SHP77 treated with DMSO at 0.1 percent for 48 hours (cell line): ENCODE measurements at places on chromosomes 2 and 18.

GRCh38 chr2:89000235-89000634, 308.8 kb downstream of the RPIA start:
- no peak for DNase-seq

DNA sequence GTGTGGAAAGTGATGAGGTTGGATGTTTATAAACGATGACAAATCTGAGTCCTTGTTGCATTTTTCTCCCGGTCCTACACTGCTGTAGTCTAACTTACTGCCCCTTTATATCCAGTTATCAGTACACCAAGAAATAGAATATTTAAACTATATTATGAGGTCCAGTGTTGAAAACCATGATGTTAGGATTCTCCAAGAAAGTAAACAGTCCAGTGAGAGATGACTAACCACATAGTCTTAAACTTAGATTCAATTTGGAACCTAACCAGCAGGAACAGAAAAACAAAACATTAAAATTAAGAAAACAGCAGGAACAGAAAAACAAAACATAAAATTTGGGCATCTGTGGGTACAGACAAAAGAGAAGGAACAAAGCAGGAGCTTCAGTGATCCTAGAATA, 143.2 kb downstream of the TPGS2 start:
- no peak for DNase-seq

- no peak for DNase-seq
These were observed 172.7 kb upstream of the SERPINE2 start for GRCh38 chr2:224211791-224212190.

DNA sequence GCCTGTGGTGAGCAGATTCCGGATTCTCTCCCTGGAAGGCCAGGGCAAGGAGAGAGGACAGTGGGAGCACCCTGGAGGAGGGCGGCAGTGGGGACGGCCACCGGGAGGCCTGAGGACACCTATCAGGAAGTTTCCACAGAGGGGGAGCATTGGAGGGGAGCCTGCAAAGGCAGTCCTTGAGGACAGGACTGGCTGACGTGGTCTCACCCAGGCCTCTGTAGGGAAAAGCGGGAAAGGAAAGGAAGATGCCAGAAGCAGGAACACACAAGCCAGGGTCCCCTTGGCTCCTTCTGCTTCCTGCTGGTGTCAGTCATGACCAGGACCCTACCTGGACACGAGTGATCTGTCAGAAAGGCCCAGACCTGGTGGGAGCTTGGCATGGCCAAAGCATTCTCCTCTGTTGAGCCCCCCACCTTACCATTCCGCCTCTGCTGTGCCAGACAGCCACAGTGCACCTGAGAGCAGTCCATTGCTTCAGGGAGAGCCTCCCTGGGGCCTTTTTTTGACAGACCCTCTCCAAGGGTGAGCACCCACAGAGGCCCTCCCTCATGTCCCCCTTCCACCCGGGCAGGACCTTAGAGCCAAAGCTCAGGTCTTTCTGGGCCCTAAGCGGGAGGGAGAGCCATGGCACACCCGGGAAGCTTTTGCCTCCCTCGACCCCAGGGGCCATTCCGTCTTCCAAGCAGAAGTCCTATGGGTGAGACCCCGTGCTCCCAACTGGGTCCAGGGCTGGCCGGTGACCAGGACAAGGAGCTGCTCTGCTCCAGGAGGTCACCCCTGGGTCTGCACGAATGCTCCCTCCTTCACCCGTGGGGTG, 333.1 kb downstream of the DYSF start:
- DNase-seq: no peak

- DNase-seq: no peak
These were observed 155.0 kb upstream of the PXDN start for GRCh38 chr2:1899396-1899730.

- DNase-seq: no peak
These were observed 381.6 kb upstream of the TRIB2 start for GRCh38 chr2:12335131-12335530.
